ENCODE measurements at places on chromosomes 6 and 20.

DNA sequence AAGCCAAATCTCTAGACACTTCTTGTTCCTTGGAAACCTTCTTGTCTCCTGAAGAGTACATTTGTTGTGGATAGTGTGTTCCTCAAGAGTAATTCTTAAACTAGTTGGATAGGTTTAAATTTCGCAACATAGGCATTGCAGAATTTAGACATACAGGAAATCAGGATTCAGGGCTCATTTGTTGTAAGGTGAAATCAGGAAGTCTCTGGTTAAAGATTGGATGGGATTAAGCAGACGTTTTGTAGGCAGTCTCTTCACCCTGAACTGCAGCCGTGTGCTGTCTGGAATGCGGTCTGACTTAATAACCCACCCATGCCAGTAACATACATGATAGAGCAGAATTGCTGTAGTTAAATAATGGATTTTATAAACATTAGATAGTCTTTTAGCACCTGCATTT is 21.7 kb downstream of the HIVEP1 start:
- no peak for DNase-seq

DNA sequence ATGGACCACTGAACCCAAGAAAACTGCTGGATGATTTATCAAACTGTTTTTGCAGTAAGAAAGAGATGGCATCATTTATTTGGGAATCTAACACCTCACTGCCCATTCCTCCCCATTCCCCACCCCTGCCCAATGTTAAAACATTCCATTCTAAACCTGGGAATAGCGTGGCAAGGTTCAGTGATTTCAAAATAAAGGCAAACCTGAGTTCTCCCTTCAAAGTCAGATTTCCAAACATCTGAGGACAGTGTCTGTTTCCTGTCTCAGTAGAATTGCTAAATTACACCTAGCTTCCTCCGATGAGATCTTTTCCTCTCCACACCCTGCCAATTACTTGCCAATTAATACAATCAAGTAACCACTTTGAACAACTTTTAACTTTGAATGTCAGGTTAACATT is 127.4 kb upstream of the ARMC2 start:
- DNase-seq, result no peak

GRCh38 chr6:82441047-82441855 is 77.6 kb downstream of the TPBG start:
- no peak for DNase-seq

DNA sequence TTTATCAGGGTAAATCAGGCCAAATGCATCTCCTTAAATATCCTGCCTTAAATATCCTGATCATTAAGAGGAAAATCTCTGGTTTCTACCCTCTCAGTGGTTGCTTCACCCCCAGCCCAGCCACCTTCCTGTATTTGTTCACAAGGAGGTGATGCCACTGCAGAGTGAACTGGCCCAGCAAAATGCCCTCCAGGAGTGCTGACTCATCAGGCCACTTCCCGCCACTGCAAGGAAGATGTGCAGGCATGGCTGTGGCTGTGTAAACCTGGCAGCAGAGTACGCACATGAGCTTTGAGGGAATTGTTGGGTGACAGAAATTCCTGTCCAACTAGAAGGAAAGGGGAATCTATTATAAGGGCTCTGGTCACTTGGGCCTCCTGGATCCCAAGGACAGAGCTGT is 13.8 kb downstream of the NQO2 start:
- no peak for DNase-seq

DNA sequence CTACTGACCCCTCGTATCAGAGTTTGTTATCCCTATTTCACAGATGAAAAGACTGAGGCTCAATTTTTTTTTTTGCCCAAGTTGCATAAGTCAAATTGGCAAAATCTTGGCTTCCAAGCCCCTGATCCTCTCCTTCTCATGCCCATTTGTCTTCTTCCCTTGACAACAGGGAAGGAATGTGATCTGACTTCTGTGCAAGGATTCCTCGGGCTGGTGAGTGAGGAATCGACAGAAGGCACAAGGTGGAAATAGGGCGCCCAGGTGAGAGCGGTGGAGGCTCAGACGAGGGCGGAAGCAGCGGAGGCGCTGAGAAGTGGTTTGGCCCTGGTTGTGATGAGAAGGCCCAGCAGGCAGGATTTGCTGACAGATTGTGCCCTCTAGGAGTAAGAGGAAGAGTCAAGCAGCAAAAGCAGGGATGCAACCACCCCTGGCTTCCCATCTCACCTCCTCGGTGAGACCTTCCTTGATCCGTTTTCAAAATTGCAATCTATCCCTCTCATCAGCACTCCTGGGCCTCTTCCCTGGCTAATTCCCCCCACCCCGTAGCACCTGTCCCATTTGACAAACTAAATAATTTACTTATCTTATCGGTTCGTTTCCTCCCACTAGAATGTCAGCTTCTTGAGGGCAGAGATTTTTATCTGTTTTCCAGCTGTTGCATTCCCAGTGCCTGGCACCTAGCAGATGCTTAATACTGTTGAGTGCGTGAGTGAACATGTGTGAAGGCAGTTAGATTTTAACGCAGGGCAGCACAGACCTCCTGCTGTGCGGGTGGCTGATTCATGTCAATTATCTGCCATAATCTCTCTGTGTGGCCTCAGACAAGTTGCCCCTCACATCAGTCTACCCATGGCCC is 3.7 kb upstream of the SIRPA start:
- DNase-seq, result no peak

All from posterior cingulate gyrus (tissue), 11 donors.